Heart left ventricle (tissue), 16 donors: ENCODE measurements at places on chromosomes 6 and 20. TPM values are rescaled to one million over a fixed set of nuclear protein-coding genes. Genes with fewer than 3 reads are reported as not detected.

DNA sequence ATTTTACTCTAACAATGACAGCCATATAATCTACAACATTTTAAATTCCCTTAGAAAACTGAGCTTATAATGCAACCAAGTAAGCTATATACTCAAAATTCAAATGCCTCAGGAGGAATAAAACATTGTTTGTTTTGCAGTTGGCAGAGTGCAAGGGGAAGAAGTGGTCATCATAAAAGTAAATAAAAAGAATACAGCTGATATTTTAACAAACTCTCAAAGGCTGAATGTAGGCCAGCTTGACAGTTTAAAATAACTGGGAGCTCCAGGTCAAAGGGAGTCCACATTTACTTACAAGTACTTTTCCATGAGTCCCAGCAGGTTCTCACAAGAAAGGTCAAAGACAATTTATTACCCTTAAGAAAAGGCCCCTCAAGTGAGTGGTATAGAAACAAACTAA, 589.8 kb downstream of the BCKDHB start:
- no peak for DNase-seq

The PTPN1 gene
- total RNA-seq, result 27.4 TPM

DNA sequence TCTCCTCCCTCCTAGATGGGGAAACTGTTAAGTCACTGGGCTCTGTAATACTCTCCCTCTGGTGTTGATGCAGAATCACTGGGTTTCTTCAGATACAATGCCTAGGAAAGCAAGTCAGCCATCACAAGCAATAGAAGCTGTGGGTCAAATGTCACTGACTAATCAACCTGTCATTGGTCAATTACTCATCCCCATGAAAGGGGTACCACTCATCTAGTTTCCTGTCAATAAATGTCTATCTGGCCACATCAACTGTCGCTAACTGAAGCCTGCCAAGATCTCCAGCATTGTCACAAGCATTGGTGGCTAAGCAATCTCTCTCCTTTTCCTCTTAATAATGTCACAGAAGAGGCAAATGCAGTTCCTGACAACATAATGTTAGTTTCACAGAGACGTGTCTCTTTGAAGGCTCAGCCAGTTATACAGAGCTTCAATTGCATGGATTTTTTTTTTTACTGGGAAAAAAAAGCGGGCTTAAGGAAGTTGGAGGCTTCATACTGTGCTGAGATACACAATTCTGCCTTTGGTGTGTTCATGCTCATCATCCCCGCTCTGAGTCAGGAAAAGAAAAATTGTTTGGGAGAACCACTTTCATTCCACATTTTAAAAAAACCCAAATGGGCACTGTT, 355.9 kb downstream of the BTBD9 start:
- no peak for DNase-seq

DNA sequence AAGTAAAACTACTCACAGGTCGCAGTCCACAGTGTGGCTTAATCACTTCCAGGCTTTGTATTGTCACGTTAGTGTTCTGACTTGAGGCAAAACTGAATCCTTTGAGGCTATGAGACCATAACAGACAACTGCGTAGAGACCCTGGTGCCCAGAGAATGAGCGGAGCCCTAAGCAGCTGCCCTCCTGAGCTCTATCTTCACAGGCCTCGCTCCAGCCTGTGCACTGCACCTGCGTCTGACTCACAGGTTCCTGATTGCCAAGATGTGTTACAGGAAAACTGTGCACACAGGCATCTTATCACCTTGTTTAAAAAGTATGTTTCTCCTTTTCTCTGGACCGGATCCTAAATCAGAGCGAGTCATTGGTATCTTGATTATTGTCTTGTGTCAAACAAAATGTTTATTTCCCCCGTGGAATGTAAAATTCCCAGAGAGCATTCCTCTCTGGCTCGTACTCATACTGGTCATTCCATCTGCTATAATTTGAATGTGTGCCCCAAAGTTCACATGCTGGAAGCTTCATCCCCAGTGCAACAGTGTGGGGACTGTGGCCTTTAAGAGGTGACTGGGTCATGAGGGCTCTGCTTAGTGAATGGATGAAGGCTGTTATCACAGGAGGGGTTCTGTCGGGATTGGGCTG, 25.7 kb downstream of the PRR18 start:
- no peak for DNase-seq

GRCh38 chr20:15162079-15162647, 824.8 kb upstream of the FLRT3 start:
- no peak for DNase-seq

The HCRTR2 gene
- not detected for total RNA-seq

- no peak for DNase-seq
Measured at GRCh38 chr6:158863646-158864045, 44.5 kb upstream of the EZR start.

DNA sequence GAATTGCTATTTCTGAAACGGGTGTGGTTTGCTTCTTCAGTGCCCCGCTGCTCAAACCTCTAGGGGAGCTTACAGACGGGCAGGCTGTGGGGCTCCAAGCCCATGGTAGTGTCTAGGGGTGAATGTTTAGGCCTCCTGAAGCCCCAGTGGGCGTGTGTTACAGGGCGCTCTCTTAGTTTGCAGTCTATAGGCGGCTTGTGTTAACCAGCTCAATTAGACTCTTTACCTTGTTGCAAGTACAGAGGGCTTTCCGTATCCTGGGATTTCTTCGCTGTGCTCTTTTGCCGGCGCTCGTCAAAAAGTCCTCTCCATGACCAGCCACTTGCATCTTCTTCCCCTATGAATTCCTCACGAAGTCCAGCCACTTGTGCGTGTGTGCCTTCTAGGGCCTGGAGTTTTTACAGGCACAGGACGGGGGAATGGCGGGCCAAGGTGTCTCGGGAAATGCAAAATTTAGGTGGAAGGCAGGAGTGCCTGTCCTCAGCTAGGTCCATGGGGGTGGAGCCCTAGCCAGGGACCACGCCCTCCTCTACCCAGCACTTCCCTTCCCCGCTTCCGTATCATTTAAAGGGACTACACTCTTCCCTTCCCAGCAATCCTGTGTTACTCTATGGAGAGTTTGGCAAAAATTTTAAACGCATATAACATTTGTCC, 94.5 kb downstream of the HTR1B start:
- peak; percentile 45 for DNase-seq
